MCF 10A (cell line): ENCODE measurements at places on chromosomes 6 and 20. TPM values are rescaled to one million over a fixed set of nuclear protein-coding genes. Genes with fewer than 3 reads are reported as not detected.

- H3K36me3 ChIP-seq = no peaks in the 10 kb centered on the region
- no peaks in the 10 kb centered on the region for H3K4me1 ChIP-seq
- H3K27ac ChIP-seq = no peak overlapping the region
- no peak overlapping the region for H3K4me3 ChIP-seq
Observed at GRCh38 chr20:39716796-39717341, 754.7 kb downstream of the DHX35 start.

Gene SLC2A10
- not detected in 2 replicates for total RNA-seq

DNA sequence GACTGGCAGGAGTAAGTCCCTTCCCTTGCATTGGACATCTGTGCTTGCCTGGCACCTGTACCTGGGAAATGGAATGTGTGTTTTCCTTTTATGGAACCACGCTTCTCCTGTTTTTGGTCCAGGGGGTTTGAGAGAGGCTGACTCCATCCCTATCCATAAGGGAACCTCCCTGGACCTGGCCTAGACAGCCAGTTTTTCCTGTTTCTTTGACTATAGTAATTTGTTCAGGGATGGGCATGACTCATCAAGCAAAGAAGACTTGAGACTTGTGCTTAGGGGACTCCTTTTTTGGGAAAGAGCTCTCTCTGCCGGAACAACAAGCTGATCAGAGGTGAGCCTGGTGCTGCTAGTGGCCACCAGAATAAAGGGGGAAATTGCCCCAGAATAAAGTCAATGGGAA, 393.8 kb downstream of the CDH26 start:
- H3K27ac ChIP-seq = no peak overlapping the region
- no peaks in the 10 kb centered on the region for H3K27me3 ChIP-seq
- H3K4me3 ChIP-seq = no peak overlapping the region
- H3K36me3 ChIP-seq = no peaks in the 10 kb centered on the region
- H3K4me1 ChIP-seq = no peaks in the 10 kb centered on the region

DNA sequence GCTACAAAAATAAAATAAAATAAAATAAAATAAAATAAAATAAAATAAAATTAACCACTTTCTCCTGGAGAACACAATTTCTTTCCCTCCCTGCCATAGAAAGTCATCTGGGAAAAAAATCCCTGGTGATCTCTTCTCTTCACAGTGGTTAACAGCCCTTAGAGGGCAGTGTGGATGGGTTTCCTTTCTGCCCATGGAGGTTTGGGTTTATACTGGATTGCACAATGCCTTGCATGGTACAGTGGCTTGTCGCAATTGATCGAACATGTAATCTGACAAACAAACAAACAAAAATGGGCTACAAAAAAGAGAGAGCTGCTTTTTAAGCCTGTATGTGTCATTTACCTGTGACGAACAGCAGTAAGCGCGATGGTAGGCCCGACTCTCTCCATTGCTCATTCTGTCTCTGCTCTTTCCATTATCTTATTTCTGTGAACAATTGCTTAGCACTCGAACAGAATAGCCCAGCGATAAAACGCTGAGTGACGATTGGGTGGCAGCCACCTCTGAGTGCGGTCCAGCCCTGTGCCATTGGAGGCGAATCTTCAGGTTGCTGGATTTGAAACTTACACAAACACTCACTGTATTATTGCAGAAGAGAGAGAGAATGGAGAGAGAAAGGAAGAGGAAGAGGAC, 166.1 kb downstream of the CD83 start:
- no peaks in the 10 kb centered on the region for H3K27me3 ChIP-seq
- no peak overlapping the region for H3K4me3 ChIP-seq
- DNase-seq = peak; percentile 48
- H3K36me3 ChIP-seq = no peaks in the 10 kb centered on the region

Gene KHDRBS2
- total RNA-seq = not detected in 2 replicates

GRCh38 chr6:26029570-26029856, 57.7 kb upstream of the HFE start:
- H3K27ac ChIP-seq = no peak overlapping the region
- H3K4me3 ChIP-seq = no peak overlapping the region
- peaks cover 26% of the 10 kb centered on the region for H3K4me1 ChIP-seq
